Stimulated activated naive CD8-positive, alpha-beta T cell treated with anti-CD3 and anti-CD28 coated beads, Interleukin-15, amount 100 ng/mL, for 72 hours (primary cell): ENCODE measurements at places on chromosomes 12 and 14.

- DNase-seq = peak; percentile 42
These were observed 61.3 kb upstream of the RESF1 start for GRCh38 chr12:31897781-31898503.

GRCh38 chr12:76276499-76277151, 71.6 kb downstream of the BBS10 start:
- no peak for DNase-seq

- no peak for DNase-seq
These were observed 1.1 kb downstream of the PSMB11 start for GRCh38 chr14:23043145-23043544.

DNA sequence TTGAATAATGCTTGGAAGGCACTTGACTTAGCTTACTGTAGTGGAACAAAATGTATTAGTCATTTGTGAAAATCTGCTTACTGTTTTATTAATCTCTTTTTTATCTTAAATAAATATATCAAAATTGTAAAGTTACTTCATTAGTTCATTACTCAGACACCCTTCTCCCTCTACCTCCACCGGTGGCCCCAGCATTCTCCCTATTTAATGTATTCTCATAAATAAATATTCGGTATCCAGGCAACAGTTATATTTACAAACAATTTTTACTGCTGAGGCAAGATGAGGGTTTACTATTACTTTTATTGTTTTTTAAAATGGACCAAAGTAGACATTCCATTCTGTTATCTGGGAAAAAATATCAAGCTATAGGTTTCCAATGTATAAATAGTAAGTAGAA, 19.6 kb upstream of the ALX1 start:
- DNase-seq = no peak

- DNase-seq = no peak
These were observed 88.5 kb upstream of the ANO4 start for GRCh38 chr12:100706033-100706432.

DNA sequence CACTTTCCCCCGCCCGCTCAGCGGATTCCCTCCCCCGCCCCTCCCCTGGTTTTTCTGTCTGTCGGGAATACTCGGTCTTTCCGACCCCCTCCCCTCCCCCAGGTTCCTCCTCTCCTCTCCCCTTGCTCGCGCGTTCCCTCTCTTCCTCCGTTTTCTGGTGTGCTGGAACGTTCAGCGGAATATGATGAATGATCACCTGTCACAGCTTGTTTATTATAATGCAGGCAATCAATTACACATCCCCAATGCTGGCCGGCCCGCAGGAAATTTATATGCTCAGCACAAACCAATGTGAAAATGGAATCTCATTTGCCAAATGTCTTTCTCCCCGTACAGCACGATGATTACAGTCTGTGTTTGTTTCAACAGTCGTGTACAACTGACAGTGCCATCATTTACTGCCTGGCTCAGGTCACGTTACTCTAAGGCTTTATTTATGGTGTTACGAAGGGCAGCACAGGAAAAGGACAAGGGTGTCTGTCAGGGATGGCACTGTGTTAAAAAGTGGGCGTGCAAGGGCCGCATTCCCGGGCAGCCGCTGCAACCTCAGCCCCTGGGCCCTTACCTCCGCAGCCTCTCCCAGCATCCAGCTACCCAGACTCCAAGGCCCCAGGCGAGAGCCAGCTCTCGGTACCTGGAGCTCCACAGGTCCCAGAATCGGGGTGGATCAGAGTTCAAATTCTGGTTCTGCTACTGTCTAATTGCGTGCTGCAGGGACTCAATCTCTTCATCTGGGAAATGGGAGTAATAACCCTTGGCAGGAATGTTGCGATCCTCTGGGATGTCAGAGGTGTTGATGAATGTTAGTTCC, 24.7 kb upstream of the MAP1LC3B2 start:
- DNase-seq = no peak

- no peak for DNase-seq
These were observed 88.2 kb downstream of the CHGA start for GRCh38 chr14:93011141-93011529.

DNA sequence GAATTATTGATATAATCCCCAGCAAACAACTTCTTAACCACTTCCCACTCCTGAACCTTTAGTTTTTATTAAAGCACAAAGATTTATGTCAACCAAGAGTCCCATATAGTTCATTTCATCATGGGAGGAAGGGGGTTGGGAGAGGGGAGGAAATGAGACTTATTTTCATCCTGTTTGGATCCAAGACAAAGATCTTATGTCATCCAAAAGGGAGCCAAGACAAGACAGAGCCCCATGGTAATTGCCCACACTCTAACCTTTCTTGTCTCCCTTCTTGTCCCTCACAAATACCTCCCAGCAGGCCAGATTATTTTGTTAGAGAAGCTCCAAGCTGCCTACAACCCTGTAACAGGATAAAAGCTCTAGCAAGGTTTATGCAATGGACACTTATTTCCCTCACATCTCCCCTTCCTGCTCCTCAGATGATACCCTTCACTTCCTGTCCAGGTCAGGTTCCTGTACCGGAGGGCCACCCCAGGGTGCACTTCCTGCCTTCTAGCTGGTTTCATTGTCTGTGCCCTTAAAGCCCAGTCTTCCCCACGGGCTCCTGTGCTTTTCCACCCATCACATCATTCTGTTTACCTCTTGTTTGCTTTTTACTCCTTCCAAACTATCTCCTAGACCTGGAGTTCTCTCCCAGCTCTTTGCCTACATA, 123.7 kb upstream of the MDM1 start:
- DNase-seq = no peak

DNA sequence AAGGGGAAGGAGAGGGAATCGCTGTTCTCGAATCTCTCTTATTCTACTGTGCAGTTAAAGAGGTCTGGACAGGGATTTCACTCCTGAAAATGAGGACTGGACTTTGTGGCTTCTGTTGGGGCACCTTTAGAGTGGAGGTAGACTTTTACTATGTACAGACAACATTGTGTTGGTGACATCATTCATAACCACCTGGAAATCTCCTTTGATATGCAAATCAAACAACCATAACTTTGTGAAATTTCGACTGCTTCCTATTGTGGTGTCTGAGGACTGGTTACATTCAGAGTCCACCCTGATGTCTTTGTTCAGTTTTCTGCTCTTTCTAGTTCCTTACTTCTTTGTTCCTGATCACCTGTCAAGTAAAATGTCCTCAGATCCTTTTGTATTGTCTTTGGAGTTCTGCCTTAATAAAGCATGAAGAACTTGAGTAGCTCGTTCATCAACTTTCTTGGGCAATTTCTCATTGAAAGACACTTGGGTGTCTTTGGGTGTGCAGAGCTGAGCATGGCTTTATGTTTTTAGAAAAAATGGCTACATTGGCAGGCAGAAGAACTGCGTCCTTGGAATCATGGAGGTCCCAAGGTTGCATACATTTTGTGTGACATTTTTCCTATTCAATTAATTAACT, 29.8 kb downstream of the LRRK2 start:
- no peak for DNase-seq

GRCh38 chr14:60095781-60096450, 4.2 kb downstream of the PCNX4 start:
- DNase-seq = no peak

GRCh38 chr12:67621112-67621511, 27.4 kb upstream of the DYRK2 start:
- DNase-seq = no peak

DNA sequence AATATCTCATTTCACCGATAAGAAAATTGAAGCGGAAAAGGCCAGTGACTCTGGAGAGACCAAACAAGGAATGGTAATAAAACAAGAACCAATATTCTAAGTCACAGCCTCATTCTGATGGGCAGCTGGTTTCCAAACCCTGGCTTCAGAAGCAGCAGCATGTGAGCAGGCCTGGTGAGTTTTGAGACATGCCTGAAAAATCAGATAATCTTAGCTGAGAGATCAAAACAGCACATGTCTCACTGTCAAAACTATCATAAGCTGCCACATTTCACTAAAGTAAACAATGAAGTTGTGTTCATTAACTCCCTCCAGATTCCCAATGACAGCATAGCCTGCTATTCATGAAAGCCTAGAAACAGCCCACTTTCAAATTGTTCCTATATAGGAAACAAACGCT, 36.5 kb downstream of the CIT start:
- no peak for DNase-seq

- no peak for DNase-seq
These were observed 319.9 kb downstream of the KCNC2 start for GRCh38 chr12:74889563-74890236.

DNA sequence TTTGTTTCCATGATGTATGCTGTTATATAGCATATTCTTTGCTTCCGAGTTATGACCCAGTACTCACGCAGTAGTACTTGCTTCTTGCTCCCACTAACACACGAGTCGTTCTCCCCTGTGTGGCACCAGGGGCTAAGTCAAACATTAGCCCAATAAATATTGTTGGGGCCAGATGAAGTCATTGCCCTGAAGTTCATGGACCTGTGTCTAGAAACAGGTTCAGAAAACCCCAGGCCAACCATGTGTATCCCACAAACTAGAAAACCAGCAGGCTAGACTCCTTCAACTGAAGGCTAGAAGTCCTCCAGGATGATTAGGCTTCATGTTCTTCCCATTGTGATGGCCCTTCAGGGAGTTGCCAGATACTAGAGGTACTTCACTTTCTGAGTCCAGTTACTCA, 198.2 kb upstream of the RBM19 start:
- DNase-seq = no peak

- no peak for DNase-seq
These were observed 487 bp upstream of the MGST1 start for GRCh38 chr12:16346958-16347357.

- no peak for DNase-seq
These were observed 499 bp downstream of the RNASE4 start for GRCh38 chr14:20684662-20685456.

- DNase-seq = no peak
These were observed 753 bp downstream of the RPH3A start for GRCh38 chr12:112792301-112792700.

DNA sequence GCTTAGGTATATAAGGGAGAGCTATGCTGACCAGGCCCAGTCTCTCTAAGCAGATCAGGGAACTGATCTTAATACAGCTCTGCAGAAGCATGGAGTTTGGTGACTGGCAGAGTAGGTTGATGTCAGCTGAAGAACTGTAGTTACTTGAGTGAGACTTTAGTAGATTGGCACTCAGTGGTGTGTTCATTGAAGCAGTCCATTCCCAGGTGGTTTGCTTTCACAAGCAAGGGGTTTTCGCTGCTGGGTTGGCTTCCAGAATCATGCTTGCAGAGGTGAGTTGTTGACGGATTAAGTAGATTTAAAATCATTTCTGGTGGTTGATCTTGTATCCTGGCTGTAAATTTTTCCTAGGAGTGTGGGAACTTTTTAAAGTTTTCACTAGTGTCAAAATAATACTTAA, 6.5 kb upstream of the DHRS7 start:
- DNase-seq = no peak

- no peak for DNase-seq
These were observed 8.7 kb downstream of the POLE2 start for GRCh38 chr14:49679271-49679670.

DNA sequence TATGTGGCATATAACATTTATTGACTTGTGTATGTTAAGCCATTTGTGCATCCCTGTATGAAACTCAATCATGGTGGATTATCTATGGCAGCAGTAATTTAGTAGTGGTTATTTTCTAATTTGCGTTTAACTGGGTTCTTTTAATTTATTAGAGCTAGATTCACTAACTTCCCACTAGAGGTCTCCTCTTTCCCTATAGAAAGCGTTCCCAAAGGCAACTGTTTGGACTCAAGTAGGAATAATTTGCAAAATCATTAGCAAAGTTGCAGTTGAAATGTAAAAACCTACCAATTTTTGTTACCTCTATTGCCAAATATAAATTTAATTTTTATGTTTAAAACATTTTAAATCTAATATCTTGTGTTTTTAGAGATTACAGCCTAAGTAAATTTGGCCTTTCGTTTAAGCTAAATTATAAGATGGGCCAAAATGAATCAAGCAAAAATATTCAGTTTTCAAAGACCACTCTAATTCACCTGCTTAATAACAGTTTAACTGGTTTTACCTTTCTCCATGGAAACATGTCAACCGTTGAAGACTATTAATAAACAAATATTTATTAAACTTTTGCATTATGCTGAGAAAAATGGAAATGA, 6.0 kb downstream of the DMAC2L start:
- no peak for DNase-seq

DNA sequence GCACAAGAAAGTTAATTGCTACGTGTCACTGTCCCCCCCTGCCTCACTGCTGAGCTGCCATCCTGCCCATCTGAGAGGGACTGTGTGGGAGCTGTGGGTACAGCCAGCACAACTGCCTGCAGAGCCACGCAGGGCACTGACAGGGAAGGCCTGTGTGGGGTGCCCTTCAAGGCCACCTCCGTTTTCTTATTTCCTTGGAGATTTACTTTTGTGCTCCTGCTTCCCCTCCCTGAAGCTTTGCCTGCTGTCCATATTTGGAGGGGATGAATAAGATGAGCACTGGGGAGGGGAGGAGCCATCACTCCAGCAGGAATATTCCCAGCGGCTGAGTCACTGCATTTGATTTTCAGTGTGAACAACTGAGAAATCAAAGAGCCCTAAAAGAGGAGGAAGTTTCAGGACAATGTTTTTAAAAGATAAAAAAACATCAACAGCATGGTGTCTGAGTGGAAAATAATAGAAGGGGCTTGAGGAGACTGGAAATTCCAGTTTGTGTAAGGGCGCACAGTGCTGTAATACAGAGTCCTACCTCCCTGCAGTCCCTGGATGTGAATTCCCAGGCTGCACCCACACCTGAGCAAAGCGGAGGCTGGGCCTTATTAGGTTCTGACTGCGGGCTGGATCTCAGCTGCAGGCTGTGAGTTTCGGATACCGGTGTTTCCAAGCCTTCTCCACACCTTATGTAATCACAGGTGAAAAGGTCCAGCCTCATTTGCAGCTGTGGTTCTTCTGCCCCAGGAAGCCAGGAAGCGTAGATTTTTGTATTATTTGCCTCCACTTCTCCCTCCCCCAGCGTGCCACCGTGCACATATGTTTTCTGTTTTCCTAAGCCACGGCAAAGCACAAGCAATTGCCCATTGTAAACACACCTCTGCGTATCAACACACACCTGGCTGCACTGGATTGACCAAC, 192.6 kb upstream of the BCL2L14 start:
- no peak for DNase-seq

DNA sequence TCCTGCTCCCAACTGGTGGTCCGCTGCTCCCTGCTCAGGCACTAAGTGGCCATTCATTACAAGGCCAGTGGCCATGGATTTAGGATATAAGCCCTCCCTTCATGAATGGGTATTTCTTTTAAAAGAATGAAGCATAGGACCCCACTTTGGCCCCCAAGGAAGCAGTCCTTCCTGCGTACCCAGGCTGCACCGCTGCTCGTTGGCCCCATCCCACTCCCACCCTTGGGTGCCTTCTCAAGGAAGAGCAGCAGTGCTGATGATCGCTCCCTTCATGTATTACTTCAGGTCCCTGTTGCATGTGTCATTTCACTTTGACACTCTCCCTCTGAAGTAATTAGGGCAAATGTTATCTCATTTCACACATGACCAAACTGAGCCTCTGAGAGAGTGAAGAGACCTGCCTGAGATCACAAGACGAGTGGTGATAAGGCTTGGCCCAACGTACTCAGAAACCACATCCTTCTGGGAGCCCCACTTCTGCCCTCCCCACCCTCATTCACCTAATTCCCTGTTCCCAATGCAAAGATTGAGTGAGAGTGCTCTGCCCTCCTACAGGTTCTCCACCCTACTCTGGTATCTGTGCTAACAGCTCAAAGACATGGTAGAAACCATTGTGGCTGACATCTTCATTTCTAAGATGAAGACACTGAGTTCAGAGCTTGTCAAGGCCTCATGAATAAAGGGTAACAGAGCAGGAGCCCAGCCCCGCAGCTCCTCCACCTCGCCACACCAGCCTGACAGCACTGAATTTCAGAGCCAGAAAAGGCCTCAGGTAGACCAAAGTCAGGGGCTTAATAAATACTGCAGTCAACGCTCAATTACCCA, 10.3 kb upstream of the KRT2 start:
- no peak for DNase-seq

GRCh38 chr12:23684121-23684520, 265.3 kb downstream of the SOX5 start:
- no peak for DNase-seq
